ENCODE measurements at places on chromosomes 11 and 22.

GRCh38 chr11:70353900-70354568, 44.3 kb upstream of the CTTN start:
- DNase-seq: no peak

DNA sequence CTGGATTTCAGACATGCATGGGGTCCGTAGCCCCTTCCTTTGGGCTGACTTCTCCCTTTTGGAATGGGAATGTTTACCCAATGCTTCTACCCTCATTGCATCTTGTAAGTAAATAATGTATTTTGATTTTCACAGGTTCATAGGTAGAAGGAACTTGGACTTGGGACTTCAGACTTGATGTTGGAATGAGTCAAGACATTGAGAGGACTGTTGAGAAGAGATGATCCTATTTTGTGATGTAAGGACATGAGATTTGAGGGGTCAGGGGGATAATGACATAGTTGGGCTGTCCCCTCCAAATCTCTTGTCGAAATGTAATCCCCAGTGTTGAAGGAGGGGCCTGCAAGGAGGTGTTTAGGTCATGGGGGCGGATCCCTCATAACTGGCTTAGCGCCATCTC, 933 bp upstream of the KRTAP5-10 start:
- DNase-seq: no peak

DNA sequence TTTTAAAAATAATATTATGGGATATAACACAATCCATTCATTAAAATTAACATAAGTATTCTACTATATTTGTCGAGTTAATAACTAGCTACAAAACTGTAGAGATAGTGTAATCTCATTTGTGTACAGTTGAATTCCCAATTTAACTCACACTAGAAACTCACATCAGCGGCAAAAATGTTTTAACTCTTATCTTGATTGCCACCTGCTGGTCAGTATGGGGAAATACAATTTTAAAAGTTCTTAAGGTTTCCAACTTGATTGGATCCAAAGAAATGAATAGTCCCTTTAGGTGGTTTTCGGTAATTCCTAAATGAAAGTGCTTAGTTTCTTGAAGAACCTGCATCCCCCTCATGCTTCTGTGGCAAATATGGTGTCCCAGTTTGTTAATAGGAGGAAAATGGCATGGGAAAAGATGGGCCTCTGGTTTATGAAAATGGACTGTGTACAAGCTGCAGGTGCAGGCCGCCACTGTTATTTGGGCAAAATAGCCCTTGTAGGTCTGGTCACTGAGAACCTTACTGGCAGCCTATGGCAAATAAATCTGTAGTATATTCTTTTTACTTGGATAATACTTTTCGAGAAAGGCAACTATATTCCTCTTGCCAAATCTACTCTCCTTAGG, 33.7 kb upstream of the SLC17A6 start:
- DNase-seq: peak; percentile 36

DNA sequence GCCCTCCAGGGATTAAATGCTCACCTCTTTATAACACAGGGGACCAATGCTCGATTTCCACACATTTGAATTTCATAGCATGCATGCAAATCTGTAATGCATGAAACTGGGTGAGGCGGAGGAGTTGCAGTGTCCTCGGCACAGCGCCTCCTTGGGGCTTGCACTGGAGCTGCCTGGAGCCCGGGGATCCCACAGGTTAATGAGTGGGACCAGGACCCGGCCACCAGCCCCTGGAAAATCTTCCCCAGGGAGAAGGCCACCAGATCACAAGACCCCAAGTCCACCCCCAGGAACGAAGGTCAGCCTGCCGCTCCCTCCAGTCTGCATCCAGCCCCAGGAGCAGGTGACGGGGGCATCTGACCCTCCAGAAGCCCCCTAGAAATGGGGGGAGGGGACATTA, 119.1 kb downstream of the MN1 start:
- no peak for DNase-seq

Data from fibroblast of mammary gland (primary cell).